OCI-M1 (cell line): ENCODE measurements at places on chromosomes 3 and 15.
A peak's percentile ranks its signal among the peaks of the same experiment; 100 is the strongest.

DNA sequence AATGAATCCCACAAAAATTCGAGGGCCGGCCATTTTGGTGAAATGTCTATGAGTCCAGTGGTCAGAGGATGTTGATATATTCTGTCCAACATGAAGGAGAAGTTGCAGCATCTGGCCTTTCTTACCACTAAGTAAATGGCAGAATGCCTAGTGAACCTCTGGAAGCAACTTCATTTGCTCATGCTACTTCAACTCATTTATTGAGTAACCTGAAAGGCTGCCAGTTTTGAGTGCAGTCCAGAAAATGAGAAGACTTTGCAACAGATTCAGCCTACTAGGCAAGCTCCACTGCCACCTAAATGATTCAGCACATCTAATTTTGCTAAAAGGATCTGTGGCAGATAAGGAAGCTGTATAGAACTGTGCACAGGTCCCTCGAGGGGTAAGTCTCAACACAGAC lies 265.0 kb downstream of the OPA1 start:
- peak; percentile 55 for DNase-seq

- no peak for DNase-seq
These were observed 64.3 kb downstream of the TRIM42 start for GRCh38 chr3:140742116-140742515.

DNA sequence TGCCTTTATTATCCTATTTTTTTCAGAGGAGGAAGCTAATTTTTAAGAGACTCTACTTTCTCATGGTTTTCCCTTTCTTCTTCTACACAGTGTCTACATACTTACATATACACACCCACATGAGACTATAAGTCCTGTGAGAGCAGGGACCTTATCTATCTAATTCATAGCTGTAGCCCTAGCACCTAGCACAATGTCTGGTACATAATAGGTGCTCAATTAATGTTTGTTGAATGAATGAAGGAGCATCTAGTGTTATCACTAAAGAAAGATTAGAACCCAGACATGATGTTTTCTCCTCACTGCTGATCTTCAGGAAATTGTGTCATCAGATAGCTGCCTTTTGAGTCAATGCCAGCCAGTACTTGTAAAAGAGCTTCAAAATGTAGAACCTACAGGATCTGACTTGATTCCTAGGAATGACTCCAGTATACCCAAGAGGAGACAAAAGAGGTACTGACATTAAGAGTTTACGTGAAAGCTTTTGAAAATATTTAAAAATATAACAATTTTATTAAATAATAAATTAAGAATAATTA lies 2.5 kb downstream of the SCG5 start:
- no peak for DNase-seq

DNA sequence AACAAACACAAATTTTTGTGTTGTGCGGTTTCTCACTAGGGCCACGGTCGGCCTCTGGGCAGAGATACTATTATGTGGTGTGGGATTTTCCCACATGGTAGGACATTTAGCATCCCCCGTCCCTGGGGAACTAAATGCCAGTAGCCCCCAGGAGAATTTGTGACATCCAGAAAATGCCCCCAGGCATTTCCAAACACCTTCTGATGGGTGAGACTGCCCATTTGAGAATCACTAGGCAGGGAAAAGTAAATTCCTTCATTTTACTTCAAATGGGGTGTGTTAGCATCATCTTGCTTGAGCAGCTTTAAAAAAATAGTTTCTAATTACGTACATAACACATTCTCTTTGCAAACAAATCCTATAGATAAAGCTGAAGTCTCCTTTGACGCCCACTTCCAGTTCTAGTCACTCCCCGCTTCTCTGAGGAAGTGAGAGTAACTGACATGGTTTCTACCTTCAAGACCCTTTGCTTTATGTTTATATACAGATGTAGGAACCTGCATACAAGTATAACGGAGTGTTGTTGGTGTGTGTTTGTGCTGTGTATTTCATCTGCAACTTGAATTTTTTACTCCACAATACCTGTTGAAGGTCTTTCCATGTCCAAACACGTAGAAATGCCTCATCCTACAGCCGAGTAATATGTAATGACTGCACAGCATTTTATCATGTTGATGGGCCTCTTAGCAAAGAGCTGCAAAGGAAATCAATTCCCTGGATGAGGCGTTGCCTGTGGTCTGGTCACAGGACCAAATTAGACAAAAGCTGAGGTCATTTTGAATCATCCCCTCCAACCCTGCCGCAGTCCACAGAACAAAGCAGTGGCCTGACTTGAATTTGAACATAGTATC lies 31.4 kb upstream of the ZBTB38 start:
- peak; percentile 28 for DNase-seq

DNA sequence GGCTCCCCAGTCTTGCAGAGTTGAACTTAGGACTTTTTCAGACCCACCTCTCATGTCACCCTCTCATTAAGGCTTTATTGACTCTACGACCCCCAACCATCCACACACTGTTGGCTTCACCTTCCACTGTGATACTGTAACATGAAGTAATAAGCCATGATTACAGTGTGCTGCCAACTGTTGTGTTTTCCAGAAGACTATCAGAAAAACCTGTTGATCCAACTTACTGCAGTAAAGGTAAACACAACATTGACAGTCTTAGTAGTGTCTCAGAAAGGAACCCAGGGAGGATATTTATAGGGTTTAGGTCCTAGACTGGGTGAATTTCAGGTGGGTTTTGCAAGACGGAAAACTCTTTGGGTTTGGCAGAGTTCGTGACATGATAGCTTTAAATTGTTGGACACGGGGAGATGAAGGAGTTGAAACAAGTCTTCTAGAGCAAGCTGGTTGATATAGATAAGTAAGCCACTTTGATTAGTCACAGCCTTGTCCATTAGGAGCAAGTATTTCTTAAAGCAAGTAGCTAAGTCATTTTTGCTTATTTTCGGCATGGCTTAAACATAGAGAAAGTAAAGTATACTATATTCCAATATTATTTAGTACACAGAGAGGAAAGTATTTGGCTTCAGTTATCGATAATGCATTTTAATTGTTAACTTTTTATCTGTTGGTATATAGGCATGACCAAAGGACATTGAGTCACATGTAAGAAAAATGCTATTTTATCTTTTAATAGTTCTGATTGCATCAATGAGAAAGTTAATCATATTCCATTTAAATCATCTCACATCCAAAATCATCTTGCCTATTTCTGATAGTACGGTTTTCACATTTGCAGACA lies 2.4 kb upstream of the COL6A5 start:
- DNase-seq, result peak; percentile 93

- no peak for DNase-seq
These were observed 25.1 kb upstream of the GAP43 start for GRCh38 chr3:115598216-115598615.

- DNase-seq, result no peak
These were observed 141.1 kb upstream of the ZNF385D start for GRCh38 chr3:21892104-21892503.

- no peak for DNase-seq
These were observed 27.1 kb upstream of the TBL1XR1 start for GRCh38 chr3:177224414-177224813.

DNA sequence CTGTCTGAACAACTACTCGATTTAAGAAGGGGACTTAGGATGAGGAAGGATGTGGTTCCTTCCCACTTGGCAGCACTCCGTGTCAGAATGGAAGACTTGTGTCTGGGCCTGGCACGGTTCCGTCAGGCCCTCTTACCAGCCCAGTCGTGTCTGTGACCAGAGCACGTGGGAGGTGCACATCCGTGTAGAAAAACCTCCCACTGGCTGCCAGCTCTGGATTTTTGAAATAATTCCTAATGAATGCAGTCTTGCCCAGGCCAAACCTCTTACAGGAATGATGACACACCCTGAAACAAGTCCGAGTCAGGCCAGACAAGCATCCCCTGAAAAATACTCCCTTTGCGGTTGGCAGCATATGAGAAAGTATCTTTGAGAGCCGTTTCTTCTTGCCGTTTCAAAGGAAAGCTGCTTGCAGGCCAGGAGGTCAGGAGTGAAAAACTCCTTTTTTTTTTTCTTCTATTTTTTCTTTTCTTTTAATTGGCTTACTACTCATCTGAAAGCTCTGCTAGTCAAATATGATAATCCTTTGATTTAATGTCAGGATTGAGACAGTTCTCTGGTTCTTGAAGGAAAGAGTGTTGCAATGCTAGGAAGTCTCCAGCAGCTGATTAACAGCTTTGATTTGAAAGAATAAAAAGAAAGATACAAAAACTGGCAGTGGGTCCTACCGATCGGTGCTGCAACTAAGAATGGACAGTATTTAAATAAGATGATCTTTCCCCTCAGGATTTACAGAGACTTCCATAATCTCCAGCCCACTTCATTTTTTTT lies 19.8 kb downstream of the IL1RAP start:
- DNase-seq, result no peak

- DNase-seq, result peak; percentile 71
These were observed 56.1 kb downstream of the TAFA4 start for GRCh38 chr3:68876112-68876713.

DNA sequence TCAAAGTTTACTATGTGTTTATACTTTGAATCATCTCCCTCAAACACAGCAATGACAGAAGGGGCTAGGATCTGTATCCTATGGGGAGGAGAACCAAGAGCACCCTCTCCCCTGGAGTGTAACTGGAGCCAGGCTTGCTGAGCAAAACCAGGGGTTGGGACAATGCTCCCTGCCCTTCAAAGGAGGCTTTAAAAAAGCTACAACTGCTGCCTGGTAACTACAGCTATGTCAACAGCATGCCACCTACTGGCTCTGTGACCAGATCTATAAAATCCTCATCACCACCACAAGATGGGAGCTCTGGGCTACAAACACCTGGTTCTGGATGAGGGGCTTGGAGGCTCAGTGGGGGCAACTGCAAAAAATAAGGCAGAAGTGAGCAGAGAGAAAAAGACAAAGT lies 61.9 kb downstream of the ANO10 start:
- no peak for DNase-seq

DNA sequence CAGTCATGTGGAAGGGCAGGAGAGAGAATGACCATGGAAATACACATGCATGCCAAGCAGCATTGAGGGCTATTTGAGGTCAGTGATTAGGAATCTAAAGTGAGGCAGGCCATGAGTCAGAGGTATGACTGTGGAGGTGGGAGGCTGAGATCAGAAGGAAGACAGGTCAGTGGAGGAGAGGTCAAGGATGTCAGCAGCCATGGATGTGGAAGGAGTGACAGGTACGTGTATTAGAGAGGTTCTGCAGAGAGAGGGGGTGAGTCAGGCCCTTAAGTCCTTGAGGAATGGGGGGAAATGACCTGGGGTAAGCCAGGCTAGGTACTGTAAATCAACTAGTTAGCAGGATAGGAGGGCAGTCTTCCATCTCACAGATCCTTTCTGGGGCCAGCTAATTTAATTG lies 166.6 kb downstream of the ANO10 start:
- no peak for DNase-seq

GRCh38 chr3:120071259-120071658 lies 23.0 kb downstream of the GSK3B start:
- DNase-seq, result no peak

GRCh38 chr3:102089904-102090720 lies 240.8 kb downstream of the NFKBIZ start:
- no peak for DNase-seq

- no peak for DNase-seq
These were observed 509.0 kb upstream of the GOLIM4 start for GRCh38 chr3:168604767-168605166.

DNA sequence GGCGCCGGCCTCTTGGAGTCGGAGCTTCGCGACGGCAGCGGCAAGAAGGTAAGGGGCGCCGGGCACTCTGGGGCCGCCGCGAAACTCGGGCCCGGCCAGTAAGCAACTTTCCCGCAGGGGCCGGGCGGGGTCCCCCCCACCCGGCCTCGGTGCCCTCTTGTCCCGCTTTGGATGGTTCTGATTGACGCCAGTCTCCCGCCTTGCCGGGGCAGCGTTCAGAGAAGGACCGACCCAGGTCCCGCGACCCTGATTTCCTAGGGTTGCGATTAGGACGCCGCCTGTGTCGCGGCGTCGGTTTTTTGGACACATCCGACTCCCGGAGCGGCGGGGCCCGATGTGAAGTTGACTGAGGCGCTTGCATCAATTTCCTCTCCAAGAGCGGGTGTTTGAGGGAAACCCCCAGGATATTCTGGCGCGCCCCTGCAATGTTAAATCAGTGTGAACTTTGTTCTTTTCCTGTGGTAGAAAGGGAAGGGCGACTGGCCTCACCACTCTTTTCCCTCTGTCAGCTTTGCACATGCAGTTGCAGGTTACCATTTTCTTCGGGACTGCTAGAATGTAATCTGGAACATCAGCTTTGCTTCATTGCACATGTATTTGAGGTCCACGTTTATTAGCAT lies 755 bp downstream of the PDE8A start:
- DNase-seq, result no peak

DNA sequence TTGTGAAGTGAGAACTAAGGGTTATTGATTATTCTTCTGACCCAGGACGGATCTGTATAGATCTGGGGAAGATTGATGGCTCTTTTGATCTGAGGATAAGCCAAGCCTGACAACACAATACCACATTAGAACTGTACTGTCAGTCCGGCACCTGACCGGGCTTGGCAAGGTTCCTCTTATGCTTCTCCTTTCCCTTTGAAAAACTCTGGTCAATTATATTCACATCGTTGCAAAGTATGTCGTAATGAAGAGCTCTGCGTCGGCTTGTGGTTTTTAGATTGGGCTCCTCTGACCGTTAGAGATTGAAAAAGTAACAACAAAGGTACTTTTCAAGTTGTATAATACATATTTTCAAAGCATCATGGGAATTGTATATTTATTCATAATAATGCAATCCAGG lies 389.8 kb downstream of the NR2F2 start:
- peak; percentile 94 for DNase-seq

GRCh38 chr3:122233101-122233952 lies 49.9 kb downstream of the CASR start:
- DNase-seq, result peak; percentile 64

GRCh38 chr3:191376516-191377141 lies 46.3 kb upstream of the UTS2B start:
- DNase-seq, result no peak

DNA sequence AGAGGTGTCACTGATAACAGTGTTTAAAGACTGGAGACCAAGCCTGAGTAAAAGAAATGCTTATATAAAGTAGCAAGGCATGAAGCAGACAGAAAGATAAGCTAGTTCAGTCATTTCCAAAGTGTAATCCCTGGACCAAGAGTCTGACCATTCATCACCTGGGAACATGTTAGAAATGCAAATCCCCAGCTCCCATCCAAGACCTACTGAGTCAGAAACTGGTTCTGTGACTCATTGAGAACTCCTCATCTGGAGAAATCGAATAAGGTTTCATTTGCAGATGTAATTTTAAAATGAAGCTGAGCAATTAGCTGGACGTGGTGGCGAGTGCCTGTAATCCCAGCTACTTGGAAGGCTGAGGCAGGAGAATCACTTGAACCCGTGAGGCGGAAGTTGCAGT lies 473.9 kb upstream of the UBE2E2 start:
- DNase-seq, result no peak
